ENCODE measurements at places on chromosomes 3 and 15.
A peak's percentile ranks its signal among the peaks of the same experiment; 100 is the strongest.

GRCh38 chr3:52835766-52836470 lies 1.1 kb upstream of the MUSTN1 start:
- no peak for DNase-seq

- DNase-seq = no peak
Observed at GRCh38 chr15:82930461-82930860, 22.1 kb downstream of the HOMER2 start.

DNA sequence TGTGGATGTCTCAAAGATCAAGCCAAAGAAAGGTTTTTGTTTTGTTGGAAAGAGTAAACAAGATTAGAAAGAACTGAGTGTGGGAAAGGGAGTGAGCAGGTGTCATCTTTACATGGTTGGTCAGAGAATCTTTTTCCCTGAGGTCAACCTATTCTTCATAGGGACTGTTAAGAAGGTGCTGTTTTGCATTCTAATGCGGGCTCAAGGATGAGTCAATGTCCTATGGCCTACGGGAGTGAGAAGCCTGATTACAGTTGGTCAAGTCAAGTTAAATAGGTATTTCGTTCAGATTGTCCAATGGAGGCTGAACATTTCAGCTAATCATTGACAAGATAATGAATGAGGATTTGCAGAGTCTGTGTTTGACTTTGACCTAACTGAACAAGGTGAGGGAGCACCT lies 491.2 kb upstream of the PDZRN3 start:
- DNase-seq = no peak

DNA sequence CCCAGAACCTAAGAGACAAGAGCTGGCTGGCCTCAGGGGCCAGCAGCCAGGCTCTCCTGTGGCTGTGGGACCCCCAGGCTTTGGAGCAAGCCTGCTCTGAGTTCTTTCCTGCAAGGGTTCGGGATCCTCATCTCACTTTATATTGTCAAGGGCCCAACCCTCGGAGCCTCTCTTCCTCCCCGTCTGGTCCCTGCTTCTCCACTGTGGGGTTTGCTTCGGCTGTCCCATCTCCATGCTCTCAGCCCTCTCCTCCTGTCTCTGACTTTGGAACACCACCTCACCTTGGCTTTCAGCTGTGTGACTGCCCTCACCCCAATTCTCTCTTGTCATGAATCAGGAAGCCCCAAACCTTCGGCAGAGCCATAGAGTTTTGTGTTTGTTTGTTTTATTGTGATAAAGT lies 30.0 kb downstream of the MRAS start:
- DNase-seq = no peak

DNA sequence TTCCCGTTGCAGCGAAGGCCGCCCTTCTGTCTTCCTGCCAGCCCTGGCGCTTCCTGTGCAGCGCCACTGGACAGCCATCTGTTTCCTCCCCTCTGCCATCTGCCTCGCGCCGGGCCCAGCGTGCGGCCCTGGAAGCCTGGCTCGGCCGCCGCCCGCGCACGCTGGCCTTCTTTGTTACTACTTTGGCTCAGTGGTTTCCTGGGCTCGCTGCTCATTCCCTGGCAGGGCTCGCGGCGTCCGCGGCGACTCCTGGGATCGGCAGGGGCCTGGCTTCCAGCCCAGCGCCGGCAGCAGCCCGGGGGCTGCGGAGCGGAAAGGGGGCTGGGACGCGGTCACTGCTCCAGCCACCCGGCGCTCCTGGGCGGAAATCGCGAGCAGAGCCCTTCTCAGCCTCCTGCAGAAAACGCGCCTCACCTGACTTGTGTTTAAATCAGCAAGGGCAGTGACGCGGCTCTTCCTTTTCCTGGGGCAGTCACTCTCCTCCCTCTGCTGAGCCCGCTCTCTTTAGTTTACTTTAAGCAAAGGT lies 10.0 kb downstream of the CMTM7 start:
- peak; percentile 74 for DNase-seq

- DNase-seq = no peak
Observed at GRCh38 chr3:10554746-10555145, 49.4 kb upstream of the ATP2B2 start.

- no peak for DNase-seq
Observed at GRCh38 chr15:26682598-26683164, 90.2 kb downstream of the GABRB3 start.

DNA sequence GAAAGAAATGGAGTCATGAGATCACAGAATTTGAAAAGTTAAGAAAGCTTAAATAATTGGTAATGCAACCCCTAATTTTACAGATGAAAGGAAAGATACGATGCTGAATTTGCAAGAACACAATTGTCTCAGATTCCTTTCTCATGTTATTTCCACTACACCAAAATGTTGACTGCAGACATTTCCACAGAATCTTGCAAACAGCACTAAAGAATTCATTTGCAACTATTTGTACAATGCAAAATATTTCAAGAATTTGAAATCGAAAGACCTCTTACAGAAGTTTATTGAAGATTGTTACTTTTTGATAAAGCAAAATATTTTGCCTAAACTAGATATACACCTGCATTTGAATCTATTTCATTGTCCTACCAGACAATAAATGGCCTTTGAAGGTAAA lies 194.1 kb upstream of the KCNMB2 start:
- no peak for DNase-seq

DNA sequence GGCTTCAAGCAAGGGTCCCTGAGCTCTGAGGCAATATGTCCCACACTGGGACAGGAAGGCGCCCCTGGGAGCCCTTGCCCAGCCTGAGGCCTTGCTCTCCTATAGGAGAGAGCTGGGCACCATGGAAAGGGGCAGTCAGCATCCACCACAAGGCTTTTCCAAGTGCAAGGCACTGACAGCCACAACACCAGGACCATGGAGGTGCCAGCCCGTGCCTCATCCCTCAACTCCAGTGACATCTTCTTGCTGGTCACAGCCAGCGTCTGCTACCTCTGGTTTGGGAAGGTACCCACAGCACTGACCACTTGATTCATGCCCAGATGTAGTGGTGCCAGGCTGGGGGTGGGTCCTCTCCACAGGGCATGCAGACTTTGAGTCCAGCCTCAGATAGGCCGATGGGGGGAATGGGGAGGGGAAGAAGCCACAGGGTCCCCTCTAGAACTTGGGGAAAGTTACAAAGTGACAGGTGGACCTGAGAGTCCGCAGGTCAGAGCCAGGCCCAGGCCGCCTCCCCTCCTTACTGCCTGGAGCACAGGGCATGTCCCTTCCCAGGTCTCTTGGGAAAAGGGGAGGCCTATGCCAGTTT lies 11.8 kb downstream of the VILL start:
- DNase-seq = no peak

DNA sequence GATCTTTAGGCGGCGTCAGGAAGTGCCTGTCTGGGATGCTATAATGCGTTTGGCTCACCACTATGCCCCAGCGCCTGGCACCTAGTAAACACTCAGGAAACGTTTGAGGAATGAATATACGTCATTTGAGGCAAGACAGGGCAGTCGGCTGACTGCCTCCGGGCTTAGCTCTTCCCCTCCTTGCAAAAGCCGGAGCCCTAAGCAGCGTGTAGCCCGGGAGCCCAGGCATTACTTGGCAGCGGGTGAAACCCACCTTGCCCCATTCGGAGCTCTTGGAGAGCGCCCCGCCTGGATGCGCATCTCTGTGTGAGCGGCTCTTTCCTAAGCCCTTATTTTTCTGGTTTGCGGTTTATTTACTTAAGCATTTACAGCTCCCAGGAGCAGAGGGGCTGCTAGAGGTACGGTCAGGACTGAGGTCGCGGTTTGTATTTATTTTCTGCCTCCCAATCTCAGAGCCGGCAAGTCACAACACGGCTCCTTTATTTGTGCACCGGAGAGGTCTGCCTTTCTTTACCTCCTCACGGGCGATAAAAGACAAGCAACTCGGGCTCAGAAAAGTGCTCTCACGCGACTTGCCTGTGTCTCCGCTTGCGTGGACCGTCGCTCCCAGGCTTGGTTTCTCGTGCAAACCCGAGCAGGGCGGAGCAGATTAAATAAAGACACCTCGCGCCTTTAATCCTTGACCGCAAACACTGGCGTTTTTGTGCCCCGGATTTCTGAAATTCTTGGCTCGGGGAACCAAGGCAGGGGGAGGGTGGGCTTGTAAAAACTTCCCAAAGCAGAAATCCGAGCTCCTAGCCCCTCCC lies 737 bp upstream of the ITPR1 start:
- DNase-seq = peak; percentile 65

Measured in stimulated activated effector memory CD8-positive, alpha-beta T cell treated with anti-CD3 and anti-CD28 coated beads, Interleukin-12 subunit alpha, Interleukin-12 subunit beta, amount 100 ng/mL, for 72 hours (primary cell).